Fibroblast of skin of right quadriceps (primary cell): ENCODE measurements at places on chromosomes 4 and X.

GRCh38 chr4:52103319-52103718 lies 52.2 kb downstream of the SPATA18 start:
- peak; percentile 28 for DNase-seq

DNA sequence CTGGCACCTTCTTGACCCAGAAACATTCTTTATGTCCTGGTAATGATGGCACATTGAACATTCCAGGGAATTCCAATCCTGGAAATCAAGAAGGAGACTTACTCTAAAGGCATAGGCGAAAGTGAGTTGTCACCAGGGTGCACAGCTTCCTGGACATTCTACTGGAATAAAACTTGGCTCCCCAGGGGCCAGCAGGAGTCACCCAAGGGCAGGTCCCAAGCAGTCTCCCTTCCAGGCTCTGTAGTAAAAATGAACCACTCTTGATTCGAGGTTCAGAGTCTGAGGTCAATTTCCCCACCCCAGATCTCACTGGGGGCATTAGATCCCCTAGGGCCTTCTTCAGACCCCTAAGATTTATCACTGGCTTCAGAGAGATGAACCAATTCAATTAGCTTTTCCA lies 338.7 kb upstream of the GATB start:
- DNase-seq, result no peak

GRCh38 chr4:18391354-18391728 lies 369.8 kb upstream of the LCORL start:
- DNase-seq, result no peak

- peak; percentile 23 for DNase-seq
These were observed 734 bp downstream of the STOX2 start for GRCh38 chr4:183905593-183906488.

DNA sequence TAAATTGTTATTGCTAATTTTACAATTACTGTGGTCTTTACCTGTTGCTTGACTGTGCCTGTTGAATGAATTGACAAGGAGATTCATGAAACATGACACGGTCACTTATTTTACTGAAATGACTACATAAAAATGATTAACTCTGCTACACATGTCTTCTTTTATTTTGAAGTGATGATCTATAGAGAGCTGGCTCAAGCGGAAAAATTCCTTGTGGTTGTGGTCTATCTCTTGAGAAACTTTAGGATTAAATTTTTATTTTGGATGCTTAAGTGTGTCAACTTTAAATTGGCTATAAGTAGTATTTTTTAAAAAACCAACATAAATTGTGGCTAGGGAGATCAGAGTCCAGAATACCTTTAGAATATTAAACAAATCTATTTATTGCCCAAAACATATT lies 131.8 kb upstream of the PITX2 start:
- DNase-seq, result peak; percentile 81

DNA sequence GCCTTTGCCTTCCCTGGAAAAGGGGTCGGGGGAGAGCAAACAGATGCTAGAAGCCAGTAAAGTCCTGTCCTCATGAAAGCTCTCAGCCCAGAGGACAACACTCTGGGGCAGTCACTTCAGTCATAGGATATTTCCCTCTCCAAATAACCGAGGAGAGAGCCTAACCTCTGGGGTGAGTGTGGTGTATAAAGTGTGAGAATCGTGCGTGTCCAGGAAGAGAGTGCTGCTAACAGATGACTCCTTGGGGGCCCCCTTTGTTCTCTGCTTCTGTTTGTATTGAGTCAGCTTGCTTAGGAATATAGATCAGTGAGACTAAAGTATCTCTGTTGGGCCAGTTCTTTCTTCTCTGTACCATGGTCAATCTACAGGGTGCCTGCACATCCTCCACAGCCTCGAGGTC lies 247.2 kb downstream of the PALLD start:
- DNase-seq, result no peak

DNA sequence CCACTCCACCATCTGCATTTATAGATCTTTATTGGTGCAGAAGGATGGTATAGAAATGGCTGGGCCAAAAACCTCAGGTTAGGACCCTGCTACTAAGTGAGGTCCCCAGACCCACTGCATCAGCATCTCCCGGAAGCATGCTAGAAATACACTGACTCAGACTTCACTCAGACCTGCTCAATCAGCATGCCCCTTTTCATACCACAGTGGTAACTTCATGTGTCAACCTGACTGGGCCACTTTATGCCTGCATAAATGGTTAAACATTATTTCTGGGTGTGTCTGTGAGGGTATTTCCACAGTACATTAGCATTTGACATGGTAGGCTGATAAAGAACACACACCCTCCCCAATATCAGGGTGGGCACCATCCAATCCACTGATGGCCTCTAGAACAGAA lies 118.6 kb upstream of the VCX3B start:
- no peak for DNase-seq

- DNase-seq, result no peak
These were observed 26.3 kb downstream of the CCNQ start for GRCh38 chrX:153572601-153573000.

- no peak for DNase-seq
These were observed 25.3 kb downstream of the TSC22D3 start for GRCh38 chrX:107750263-107750662.

GRCh38 chrX:20421275-20421674 lies 154.6 kb upstream of the RPS6KA3 start:
- no peak for DNase-seq

DNA sequence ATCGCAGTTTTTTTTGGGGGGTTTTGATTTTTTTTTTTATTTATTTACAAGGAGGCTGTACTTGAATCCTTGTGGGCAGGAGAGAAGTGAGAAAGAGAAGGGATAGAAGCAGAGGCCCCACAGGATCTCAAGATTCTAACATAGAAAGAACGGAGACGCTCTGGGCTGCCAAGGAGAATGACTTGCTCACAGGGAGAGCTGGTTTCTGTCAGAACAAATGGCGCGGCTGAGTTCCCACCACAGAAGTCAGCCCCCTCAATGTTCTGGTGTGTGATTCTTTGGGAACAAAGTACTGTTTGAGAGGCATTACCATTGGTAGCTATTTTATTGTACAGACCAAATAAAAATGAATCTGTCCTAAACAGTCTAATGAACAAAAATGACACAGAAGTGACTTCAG lies 80.6 kb downstream of the ATXN3L start:
- DNase-seq, result no peak

DNA sequence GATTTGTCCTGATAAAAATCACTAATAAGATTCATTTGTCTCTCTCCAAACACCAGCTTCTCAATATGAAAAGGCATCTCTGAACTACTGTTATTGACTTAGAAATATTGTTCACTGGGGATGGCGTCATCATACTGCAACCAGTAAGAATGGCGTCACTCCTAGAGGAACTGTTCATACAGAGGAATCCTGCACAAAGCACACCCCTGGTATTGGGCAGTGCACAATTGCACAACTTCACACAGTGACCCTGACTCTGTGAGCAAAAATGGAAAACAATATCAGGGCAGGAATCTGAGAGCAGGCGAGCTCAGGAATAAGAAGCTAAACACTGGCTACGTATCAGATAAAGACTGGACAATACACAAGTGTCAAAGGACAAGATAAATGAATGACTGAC lies 66.7 kb upstream of the PNPLA4 start:
- DNase-seq, result no peak

DNA sequence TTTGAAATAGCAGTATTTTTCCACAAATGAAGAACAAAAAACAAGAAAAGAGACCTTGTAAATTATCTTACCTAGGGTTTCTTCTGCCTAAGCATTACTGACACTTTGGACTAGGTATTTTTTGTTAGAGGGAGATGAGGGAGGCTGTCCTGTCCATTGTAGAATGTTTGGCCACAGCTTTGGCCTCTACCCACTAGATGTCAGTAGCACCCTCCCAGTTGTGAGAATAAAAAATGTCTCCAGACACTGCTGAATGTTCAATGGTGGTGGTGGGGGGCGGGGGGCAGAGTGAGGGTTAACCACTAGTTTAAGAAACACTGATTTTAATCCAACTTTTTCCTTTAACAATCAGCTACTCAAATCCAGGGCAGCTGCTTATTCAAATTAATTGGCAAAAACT lies 25.8 kb downstream of the OTUD4 start:
- DNase-seq, result peak; percentile 20

- DNase-seq, result no peak
These were observed 119.2 kb downstream of the NHS start for GRCh38 chrX:17494216-17494615.

DNA sequence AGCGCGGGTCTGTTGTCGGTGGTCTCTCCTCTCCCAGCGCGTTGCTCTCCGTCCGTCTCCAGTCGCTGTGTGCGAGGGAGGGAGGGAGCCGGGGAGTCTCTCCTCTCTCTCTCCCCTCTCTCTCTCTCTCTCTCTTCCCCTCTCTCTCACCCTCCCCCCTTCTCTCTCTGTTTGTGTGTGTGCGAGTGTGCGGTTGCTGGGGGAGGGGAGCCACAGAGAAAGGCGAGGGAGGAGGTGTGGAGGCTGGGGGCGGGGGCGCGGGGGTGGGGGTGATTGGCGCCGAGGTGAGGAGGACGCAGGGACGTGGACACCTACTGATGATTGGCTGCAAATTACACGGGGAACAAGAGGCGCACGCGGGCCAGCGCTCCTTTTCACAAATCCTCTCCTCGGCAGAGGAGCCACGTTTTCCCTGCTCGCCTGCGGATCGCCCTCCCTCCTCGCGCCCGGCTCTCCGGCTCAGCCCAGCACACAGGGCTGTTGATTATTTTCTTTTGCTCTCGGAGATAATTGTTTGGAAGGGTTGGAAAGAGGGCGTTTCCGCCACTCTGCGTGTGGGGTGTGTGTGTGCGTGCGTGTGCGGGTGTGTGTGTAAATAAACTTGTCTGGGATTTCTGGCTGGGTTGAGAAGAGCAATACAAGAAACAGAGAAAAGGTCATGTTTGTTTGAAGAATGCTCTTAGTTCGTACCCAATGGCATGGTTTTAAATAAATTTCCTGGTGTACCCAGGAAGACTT lies at the start of gene CXXC4:
Gene CXXC4 (minus strand): TSS at position 73 of the 738 bp plus-strand sequence. CDS start 3,092 bp downstream, outside the sequence.
- DNase-seq, result peak; percentile 58

- DNase-seq, result no peak
These were observed 15.9 kb downstream of the RTL9 start for GRCh38 chrX:110374559-110374958.

GRCh38 chr4:1813915-1814314 lies 20.8 kb downstream of the FGFR3 start:
- no peak for DNase-seq

DNA sequence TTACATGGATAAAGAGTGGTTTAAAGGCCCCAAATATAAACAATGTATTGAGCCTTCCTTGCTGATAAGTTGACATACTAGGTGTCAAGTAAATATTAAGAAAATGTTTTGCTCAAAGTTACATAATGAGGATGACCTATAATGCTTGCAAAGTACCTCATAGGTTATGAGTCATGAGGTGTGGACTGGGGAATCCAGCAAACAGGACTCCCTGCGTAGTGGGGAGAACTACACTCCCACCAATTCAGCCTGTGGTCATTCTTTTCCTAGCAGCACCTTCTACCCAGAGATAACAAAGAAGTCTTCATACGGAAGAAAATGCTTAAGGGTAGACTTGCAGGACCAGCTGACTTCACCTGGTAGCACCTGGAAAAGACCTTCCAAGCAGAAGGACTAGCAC lies 418.9 kb upstream of the CPEB2 start:
- no peak for DNase-seq

- DNase-seq, result no peak
These were observed 128.8 kb upstream of the NKX1-1 start for GRCh38 chr4:1534876-1535526.

DNA sequence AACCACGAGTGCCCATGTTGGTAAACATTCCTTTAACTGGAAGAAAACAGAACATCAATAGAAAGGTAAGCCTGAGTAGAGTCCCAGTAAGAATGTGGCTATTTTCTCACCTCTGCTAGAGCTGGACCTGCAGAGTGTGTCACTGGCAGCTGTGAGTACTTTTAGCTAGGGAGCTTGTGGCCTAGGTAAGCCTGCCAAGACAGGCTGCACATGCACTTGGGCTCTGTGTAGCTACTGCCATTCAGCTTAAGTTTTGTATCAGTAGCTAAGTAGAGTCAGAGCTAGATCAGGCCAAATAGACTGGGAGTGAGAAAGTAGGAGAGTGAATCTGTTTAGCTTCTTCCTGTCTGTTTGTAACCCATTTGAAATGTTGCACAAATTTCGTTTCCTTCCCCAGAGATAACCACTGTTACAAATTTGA lies 35.3 kb downstream of the RBPJ start:
- no peak for DNase-seq
